ENCODE measurements at places on chromosomes 3 and 15. TPM values are rescaled to one million over a fixed set of nuclear protein-coding genes. Genes with fewer than 3 reads are reported as not detected.

RHOV gene
- total RNA-seq = not detected

GRCh38 chr3:62805580-62806277 is 69.5 kb downstream of the CADPS start:
- DNase-seq = no peak

GRCh38 chr3:86785386-86785785 is 205.6 kb downstream of the VGLL3 start:
- DNase-seq = no peak

DNA sequence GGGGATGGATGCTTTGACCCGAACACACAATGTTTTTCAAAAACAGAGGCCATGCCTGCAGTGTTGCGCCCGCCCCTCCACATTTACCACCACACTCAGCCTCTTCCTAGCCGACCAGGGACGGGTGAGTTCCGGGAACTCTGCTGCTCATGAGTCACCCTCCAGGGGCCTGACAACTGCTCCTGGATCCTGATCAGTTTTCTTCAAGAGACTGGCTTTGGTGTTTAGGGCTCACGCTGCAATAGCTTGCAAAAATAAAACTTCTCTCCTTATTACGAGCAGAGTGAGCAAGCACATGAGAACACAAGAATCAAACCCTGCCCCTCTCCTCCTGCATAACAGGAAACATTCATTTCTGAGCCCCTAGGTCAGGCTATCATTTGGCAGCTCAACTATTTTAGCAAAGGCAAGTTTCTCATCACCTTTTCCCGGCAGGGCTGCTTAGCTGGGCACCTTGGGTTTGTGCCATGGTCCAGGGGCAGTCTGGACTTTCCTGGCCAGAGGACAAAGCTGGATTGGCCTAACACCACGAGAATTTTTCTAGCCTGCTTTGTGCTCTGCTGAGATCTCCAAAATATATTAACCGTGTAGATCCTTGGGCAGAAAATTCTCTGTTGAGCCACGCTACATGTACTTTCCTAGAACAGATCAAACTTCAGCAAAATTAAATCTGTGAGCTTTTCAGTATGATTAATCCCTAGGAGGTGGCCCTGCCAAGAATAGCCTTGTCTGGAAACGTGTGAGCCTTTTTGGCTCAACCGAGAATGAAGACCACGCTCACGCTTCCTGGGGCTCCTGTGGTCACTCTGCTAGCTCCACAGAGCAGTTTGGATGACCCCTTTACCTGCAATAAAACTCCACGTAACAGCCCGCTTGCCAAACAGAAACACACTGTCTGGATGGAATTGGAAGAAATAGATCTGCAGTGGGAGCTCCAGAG is 52.7 kb upstream of the SPATA12 start:
- DNase-seq = peak; percentile 31

- no peak for DNase-seq
These were observed 1053.2 kb upstream of the GBE1 start for GRCh38 chr3:82814660-82815059.

DNA sequence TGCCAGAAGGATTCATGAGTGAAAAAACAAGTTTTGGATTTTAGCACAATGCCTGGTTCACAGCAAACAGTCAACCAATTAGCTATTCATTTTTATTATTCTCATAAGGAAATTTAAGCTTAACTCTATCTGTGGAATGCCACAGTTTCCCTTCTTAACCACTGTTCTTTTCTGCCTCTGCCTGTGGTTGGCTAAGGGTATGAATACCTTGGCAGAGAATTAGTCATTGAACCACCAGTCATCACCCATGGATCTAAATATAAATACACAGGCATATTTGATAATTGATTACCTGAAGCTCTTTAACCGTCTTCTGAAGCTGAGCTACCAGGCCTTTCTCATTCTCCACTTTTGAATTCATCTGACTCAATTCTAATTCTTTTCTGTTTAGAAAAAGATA is 79.9 kb downstream of the MYH15 start:
- DNase-seq = no peak

DNA sequence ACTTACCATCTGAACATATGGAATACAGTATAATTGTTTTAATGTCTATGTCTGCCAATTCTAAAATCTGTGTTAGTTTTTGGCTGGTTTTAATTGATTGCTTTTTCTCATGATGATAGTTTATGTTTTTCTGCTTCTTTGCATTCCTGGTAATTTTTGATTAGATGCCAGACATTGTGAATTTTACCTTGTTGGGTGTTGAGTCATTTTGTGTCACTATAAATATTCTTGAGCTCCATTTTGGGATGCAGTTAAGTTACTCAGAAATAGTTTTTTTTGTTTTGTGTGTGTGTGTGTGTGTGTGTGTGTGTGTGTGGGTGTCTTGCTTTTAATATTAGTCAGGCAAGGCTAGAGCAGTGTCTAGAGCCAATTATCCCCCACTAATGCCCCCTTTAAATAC is 818.8 kb upstream of the NR2F2 start:
- DNase-seq = no peak

GRCh38 chr3:185502987-185503386 is 4.2 kb upstream of the TMEM41A start:
- no peak for DNase-seq

DNA sequence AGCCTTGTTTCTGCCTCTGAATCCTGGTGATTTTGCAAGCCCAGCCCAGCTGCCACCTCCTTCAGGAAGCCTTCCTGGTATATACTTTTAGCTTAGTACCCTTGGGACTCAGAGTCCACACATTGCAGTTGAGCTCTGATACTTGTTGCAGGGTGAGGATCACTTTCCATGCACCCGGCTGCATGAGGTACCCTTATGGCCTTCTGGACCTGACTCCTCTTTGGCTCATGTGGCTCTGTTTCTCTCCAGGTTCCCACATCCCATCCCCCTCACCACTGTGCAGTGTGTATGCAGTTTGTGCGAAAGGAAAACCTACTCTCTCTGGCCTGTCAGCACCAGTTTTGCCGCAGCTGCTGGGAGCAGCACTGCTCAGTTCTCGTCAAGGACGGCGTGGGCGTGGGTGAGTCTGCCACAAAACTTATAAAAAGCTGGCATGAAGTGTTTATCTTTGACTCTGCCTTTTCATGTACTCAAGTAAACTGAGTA is 23.1 kb upstream of the P4HTM start:
- no peak for DNase-seq

- DNase-seq = no peak
These were observed 332.6 kb downstream of the LSAMP start for GRCh38 chr3:116112696-116113095.

GRCh38 chr15:57505949-57506391 is 85.7 kb upstream of the MYZAP start:
- no peak for DNase-seq

GRCh38 chr15:50234764-50235163 is 30.8 kb downstream of the HDC start:
- no peak for DNase-seq

GRCh38 chr3:170734043-170734734 is 135.8 kb downstream of the RPL22L1 start:
- DNase-seq = no peak

GRCh38 chr3:161915418-161915750 is 418.8 kb downstream of the OTOL1 start:
- DNase-seq = no peak

DNA sequence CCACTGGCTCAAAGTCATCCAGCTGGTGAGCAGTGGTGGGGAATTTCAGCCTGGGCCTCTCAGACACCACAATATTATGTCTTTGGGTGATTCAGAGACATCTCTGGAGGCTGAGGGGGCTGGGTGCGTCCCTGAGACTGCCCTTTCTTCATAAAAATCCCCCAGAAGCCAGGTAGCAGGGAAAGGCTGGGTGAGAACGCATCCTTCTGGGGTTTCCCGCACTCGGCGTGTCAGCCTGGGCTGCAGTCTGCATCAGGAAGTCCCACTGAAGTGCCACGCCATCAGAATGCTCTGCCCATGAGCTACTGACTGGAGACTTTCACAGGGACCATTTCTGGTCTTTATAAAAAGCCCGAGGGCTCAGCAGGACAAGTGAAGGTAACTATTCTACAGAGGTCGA is 148.8 kb upstream of the SLC6A11 start:
- no peak for DNase-seq

DNA sequence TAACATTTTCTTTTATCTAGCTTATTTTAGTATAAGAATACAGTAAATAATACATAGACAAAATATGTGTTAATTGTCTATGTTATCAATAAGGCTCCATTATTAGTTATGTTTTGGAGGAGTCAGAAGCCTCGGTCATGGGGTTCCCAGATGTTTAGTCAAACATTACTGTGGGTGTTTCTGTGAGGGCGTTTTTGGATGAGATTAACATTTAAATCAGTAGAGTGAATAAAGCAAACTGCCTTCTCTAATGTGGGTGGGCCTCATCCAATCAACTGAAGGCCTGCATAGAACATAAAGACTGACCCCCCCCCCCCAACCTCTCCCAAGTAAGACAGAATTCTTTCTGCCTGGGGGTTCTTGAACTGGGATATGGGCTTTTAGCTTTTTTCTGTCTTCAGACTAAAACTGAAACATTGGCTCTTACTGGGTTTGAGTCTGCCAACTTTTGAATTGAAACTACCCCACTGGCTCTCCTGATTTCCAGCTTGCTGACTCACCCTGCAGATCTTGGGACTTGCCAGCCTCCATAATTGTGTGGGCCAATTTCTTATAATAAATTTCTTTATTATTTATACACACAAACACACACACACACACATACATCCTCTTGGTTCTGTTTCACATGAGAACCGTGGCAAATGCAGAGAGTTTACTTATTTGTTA is 192.0 kb downstream of the TPRG1 start:
- DNase-seq = no peak

- no peak for DNase-seq
These were observed 32.9 kb downstream of the GJD2 start for GRCh38 chr15:34721802-34722438.

GRCh38 chr15:71043373-71043772 is 71.9 kb upstream of the THSD4 start:
- no peak for DNase-seq

DNA sequence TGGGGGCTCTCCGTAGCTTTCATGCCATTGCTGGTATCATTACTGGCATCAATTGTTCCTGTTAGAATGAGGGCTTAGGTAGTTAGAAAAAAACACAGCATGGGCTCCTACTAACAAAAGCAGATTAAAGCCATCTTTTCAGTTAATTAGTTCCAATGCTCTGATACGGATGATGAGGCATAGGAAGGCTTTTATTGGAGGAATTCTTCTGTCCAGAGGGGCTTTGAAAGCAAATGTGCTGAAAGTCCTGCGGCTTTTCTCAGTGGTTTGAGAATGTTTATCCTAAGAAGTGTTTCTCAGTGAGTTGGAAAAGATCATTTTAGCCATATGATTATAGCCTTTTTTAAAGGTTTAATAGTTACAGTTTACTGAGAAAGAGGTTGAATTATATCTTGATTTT is 198.5 kb downstream of the THSD4 start:
- DNase-seq = no peak

GRCh38 chr3:126551121-126551838 is 7.5 kb downstream of the C3orf22 start:
- DNase-seq = no peak
